ENCODE measurements at places on chromosomes 6 and 20.

DNA sequence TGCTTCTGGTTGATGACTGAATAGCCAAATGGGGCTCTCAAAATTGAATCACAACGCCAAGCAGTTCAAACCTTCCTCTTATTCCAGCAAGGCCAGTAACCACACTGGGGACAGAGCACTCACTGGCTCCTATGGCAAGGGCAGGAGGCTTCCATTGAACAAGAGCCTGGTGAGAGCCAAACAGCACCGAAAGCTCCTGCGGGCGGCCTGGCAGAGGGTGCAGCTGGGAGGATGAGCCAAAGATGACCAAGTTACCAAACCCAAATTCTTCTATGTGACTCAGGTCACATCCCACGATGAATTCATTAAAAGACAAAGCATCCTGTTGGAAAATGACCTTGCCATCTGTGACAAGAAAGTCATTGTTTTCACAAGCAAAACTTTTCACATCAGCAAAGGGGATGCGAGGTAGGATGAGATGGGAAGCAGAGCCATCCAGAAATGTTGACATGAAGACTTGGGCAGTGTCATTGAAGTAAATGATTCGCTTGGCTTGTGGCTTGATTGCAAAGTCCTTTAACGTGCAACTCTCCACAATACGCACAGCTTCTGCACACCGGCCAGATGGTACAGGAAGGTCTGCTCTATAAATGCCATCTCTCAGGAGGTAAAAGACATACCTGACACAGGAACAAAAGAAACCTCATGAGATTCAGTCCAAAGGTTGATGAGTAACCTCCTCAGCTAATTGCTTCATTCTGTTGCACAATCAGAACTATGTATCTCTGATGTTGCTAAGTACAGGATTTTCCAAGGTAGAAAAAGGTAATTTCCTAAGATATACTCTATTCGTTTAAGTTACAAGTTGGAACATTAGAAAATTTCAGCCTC is 36.3 kb downstream of the ROS1 start:
- no peak for DNase-seq

GRCh38 chr6:113644861-113645575 is 212.1 kb upstream of the MARCKS start:
- no peak for DNase-seq

DNA sequence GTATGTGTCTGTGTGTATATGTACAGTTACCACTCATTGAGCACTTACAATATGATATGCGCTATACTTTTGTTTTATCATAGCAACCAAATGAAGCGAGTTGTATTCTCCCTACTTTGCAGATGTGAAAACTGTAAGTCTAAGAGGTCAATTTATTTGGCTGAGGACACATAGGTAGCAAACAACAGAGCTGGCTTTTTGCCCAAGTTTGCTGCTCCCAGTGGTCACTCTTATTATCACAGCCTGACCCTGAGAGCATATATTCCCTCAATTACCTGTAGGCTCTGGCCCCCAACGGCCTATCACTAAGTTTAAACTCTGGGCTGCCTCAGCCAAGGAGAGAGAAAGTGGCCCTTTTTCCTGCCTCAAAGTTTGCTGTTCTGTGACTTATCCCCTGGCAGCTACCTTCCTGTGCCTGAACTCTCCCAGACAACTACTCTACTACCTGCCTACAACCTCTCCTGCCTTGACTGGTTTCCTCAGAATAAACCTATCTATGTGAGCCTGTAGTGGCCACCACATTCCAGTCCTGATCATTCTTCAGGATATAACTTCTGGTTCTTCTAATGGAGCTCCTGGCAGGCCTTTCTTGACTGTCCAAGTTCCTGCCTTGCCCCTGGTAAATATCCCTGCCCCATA is 221.8 kb downstream of the FRK start:
- peak; percentile 4 for DNase-seq

GRCh38 chr20:62642666-62643520 is 590 bp downstream of the SLCO4A1 start:
- DNase-seq, result no peak

- DNase-seq, result peak; percentile 32
Observed at GRCh38 chr6:145279993-145280392, 455.3 kb downstream of the EPM2A start.

GRCh38 chr6:111741177-111741952 is 131.9 kb downstream of the FYN start:
- no peak for DNase-seq

DNA sequence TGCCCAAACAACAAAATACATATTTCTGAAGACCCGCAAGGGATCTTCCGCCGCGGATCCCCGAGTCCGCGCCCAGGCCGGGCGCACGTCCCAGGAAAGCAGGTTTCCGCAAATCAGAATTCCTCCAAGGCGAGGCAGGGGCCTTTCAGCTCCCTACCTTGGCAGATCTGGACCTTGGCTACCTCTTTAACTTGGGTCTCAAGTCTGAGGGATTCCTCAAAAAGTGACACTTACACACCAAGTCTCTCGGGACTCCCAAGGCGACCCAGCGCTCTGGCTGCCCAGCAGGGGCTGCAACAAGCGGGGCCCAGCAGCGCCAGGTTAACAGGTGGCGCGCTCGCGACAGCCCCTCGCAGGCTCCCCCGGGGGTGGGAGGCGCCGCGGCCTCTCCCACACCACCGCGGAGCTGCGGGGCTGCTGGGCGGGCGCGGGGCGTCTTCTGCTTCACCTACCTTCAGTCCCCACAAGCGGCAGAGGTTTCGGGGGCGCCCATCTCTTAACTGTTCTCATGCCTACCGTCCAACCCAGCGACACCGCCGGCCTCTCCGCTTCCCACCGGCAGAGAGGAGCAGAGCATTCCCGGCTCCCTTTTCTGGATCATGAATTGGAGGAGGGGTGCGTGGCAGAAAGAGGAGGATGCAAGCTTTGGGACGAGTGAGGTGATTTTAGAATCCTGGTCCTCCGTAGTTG is 414 bp downstream of the SIM1 start:
- no peak for DNase-seq

GRCh38 chr6:37587866-37588734 is 88.4 kb upstream of the CCDC167 start:
- no peak for DNase-seq

DNA sequence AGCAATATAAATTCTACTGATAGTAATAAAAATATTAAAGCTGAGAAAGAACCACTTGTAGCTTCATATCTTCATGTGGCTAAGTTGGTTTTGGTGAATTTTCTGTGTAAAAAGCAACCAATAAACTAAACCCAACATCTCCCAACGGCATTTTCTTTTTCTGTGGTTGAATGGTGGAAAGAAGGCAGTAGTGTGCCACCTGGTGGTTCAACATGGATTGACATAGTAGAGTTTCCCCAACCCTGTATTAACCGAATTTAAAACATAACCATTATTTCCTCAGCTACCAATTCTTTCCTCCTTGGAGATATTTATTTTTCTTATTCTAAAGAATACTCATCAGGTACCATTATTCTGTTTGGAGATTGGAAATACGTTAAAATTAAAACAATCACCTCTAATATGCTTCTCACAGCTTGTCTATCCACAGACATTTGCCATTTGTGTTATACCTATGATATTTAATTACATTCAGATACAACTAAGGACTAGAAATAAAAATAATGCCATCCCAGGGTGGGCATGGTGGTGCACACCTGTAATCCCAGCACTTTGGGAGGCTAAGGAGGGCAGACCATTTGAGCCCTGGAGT is 117.1 kb upstream of the EEF1E1 start:
- peak; percentile 29 for DNase-seq

- DNase-seq, result no peak
Observed at GRCh38 chr6:33053230-33053629, 20.2 kb downstream of the HLA-DPA1 start.
